Myocyte (in vitro differentiated cells): ENCODE measurements at places on chromosomes 11 and 22.
A peak's percentile ranks its signal among the peaks of the same experiment; 100 is the strongest.

DNA sequence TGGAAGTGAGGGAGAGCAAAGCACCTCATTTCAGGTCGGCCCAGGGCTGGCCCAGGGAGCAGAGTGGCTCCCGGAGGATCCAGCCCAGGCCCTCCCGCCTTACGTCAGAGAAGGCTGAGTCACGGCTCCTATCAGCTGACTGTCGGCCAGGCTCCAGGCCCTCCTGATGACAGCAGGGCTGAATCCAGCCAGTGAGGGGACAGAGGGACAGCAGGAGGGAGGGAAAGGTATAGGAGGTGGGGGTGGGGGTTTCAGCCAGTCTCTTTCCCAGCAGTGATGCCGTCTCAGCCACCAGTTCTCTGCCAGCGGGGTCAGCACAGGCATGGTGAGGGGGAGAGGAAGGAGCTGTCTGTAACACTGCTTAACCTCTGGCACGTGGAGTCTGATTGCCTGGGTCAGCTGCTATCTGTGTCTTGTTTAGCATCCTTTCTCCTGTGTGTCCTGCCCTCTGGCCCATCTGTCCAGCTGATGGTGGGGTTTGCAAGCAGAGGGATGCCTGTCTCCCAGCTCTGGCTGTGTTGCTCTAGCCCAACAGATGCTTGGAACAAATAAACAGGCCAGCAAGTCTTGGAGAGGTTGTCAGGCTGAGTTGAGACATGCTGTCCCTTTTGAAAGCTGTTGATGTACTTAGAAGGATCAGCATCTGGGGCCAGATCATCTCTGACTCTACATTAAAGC, 74.0 kb downstream of the ADAMTS15 start:
- DNase-seq = peak; percentile 90

GRCh38 chr11:66417000-66417399, 3.8 kb upstream of the NPAS4 start:
- DNase-seq = no peak

- DNase-seq = no peak
These were observed 38.0 kb downstream of the TMEM123 start for GRCh38 chr11:102414559-102414958.

DNA sequence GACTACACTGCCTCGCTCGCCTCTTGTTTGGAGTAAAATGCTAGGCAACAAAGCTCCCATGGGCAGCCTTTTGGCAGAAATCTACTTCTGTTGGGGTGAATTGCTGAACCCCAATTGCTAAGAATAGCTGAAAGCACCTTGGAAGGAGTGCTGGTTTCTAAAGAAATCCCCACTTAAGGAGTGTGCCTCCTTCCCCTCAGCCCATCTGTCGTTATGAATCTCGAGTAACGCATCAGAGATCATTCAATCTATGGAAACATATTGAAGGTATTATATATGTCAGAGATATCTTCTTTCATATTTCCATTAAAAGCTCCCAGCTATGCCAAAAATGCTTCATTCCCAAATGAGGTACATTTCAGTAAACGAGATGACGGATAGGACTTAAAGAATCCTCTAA, 229.6 kb upstream of the BLID start:
- DNase-seq = no peak

GRCh38 chr11:71096751-71097388, 155.5 kb downstream of the SHANK2 start:
- DNase-seq = peak; percentile 16

- DNase-seq = no peak
These were observed 4.5 kb upstream of the STARD10 start for GRCh38 chr11:72798361-72798760.

- DNase-seq = peak; percentile 45
These were observed 9.0 kb upstream of the CYTH4 start for GRCh38 chr22:37273126-37273845.

DNA sequence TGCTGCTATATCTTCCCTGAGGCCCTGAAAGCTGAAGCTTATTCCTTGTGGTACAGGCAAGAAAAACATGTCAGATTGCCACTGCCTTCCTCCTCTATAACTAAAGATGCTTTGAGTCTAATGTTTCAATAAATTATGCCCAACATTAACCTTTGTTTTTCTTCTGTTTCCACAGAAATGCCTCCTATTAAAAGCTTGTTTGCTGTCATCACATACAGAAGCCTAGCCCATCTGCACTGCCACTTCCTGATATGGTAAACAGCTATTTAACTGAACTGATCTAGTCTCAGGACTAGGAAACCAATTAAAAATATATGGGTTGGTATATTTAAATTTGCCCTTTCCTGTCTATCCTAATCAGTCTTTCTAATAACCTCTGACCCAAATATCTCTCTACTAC, 17.1 kb upstream of the CRTAM start:
- no peak for DNase-seq

DNA sequence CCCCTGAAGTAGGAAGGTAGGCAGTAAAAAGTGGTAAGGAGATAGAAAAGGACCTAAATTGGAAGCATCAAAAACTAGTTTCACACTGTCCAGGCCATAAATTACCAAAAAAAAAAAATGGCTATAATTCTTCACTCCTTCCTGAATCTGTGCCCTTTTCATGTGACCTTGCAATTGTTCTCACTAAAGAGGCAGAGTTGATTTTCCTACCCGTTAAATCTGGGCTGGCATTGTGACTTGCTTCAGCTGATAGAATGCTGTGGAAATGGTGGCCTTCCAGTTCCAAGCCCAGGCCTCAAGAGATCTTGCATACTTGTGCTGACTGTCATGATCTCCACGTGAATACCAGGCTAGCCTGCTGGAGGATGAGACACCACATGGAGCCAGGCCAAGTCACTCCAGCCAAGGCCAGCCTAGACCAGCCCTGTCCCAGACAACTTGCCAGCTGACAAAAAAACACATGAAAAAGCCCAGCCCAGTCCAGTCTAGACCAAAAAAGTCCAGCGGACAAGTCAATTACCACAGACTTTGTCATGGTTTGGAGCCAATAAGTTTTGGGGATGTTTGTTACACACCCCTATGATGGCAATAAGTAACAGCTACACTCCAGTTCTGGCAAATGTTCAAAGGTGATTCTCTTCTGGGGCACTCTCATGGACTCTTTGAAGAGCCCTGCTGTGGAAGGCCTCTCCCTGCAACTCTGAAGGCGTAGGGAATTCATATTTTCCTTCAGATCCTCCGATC, 51.4 kb upstream of the NUP50 start:
- peak; percentile 74 for DNase-seq

GRCh38 chr22:28956506-28956905, 73.1 kb downstream of the ZNRF3 start:
- no peak for DNase-seq

GRCh38 chr11:123195188-123196059, at the start of gene CLMP:
Gene CLMP (minus strand): TSS chr11:123195248. CDS start chr11:123194940, 308 bp downstream.
- DNase-seq = peak; percentile 64

- no peak for DNase-seq
These were observed 4.4 kb upstream of the SYTL2 start for GRCh38 chr11:85815186-85815931.

- no peak for DNase-seq
These were observed 27.3 kb downstream of the MRTFA start for GRCh38 chr22:40609216-40609615.

GRCh38 chr11:47499614-47500013, 50.7 kb upstream of the RAPSN start:
- no peak for DNase-seq

- no peak for DNase-seq
These were observed 7.6 kb downstream of the MRGPRD start for GRCh38 chr11:68973219-68973618.

- DNase-seq = no peak
These were observed 224.9 kb downstream of the NELL1 start for GRCh38 chr11:20894296-20894695.

- peak; percentile 64 for DNase-seq
These were observed 25.3 kb downstream of the MB start for GRCh38 chr22:35591714-35592417.

DNA sequence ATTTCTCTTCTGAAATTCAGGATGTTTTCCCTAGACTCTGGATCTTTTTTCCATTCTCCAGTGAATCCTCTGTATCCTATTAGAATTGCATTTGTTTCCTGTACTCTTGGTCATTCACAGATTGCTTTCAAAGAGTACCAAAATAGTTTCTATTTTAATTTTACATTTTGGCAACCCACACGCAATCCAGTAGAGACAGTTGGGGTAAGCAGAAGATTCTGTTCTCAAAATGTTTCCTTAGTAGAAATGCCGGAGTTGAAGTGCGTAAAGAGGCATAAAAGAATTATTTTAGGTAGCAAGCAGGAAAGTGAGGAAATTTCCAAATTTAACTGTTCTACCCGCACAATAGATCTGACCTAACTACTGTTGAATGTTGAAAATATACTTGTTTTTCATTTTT, 842.4 kb downstream of the LUZP2 start:
- no peak for DNase-seq

- DNase-seq = peak; percentile 38
These were observed 62.0 kb downstream of the FDX1 start for GRCh38 chr11:110491577-110492320.

GRCh38 chr22:41905411-41906202, 9.3 kb downstream of the SHISA8 start:
- DNase-seq = no peak

DNA sequence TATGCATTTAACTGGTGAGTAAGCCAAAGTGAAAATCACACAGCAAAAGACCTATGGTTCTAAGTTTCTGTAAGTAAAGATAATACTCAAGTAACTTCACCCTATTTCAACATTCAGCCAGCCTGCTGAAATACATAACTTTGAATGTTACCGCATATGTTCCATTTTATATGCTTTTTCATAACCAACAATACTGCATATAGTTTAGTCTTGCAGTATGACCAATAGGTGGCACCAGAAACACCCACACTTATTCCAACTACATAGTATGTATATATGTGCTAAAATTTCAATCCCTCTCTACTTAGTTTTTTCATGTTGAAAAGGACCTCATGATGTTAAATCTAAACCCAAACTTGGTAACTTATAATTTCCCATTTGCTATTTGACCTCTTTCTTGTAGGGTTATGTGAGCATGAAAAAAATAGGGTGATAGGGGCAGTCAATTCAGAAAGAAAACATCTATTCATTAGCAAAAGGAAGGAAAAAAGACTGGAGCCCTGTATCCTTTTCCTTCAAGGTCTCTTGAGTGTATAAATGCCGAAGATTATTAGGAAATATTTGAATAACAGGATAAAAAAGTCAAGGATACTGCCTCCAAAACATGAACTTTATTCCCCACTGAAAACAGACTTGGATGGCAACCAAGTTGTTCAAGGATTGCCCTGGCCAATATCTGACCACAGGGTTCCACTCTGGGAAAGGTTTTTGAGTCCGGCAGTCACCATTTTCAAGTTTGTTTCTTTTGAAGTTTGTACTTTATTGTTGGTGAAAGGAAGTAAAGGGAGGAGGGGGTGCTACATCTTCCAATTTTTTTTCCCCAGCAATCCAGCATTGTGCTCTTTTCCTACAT, 23.8 kb upstream of the FZD4 start:
- DNase-seq = no peak

DNA sequence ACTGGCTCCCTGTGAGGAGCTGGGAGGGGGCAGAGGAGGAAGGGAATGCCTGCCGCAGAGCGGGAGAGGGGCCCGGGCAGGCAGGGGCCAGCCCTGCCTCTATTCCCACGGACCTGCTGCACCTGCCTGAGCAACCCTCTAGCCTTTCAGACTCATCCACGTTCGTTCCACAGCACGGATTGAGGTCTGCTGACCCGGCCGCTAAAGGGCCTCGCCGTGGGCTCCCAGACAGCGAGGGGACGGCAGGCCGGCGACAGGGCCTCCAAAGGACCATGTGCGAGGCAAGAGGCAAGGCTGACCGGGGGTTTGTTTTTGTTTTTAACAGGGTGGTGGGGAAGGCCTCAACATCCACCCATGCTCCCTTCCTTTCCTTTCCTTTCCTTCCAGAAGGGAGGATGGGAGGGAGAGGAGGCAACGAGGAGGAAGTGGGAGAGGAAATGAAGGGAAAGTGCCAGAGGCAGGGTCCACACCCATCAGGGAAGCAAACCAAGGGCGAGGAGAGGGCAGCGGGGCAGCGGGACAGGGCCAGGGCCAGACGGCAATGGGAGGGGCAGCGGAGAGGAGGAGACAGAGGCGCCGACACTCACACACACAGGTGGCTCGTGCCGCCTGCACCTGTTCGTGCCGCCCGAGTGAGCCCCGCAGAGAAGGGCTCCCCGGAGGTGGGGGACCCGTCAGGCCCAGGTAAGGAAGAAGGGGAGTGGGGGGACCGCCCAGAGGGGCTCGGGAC, 7.5 kb downstream of the LRFN4 start:
- no peak for DNase-seq

DNA sequence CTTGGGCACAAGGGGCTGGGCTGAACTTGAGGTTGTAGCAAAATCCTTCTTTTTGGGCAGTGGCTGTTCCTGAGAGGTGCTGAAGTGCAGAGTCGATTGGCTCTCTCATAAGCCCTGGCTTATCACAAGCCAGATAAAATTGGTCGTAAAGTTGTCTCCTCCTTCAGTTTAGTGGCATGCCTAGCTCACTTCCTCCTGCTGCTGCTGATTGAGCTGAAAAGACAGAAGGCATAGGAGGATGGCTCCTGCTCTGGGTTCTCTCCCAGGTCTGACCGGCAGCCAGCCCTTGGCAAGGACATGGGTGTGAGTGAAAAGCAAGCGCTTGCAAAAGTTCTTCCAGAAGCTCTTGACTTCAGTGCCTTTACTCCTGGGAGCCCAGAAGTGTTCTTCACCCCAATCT, 83.9 kb downstream of the LDLRAD3 start:
- no peak for DNase-seq

- DNase-seq = no peak
These were observed 112.2 kb upstream of the RRM1 start for GRCh38 chr11:3982431-3982830.

DNA sequence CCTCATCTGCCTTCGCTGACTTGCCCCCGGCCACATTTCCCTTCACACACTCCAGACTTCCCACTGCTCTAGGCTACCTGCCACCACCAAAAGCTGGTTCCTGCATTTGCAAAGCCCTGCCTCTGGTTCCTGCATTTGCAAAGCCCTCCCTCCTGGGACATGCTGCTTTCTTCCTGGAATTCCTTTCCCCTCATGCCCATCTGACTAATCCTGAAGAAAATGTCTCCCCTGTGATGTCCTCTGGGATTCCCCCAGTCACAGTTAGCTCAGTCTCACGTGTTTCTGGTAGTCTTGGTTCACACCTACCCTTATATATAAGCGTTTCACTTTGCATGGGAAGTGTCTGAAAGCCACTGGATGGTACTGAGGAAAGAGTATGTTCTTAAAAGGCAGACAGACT, 206.9 kb downstream of the DBX1 start:
- DNase-seq = peak; percentile 40

GRCh38 chr11:9716275-9717039, 52.6 kb downstream of the SWAP70 start:
- no peak for DNase-seq

- DNase-seq = peak; percentile 96
These were observed 3.6 kb downstream of the SHISAL1 start for GRCh38 chr22:44309137-44309536.

DNA sequence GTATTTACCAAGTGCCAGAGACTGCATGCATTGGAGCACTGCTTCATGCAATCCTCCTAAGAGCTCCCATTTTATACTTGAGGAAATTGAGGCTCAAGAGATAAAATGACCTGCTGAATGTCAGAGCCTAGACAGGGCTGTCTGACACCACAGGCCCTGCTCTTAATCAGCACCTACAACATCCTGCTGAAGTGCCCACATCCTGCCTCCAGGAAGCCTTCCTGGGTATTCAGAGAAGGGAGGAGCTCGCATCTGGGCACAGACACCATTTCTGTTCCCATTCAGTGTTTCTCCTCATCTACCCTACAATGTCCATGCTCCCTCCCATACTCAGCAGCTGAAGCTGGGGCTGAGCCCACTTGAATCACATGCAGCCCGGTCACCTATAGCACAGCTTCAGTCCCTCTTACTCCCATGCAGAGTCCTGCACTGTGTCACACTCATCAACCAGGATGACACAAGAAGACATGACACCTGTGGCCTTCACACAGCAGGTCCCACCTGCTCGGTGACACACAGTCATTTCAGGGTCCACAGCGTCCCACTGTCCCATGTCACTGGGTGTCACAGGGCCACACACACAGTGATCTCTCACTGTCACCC, 53.1 kb downstream of the PDE2A start:
- DNase-seq = no peak
